ENCODE measurements at places on chromosomes 16 and 17.

- DNase-seq = no peak
Observed at GRCh38 chr16:78094166-78094565, 5.3 kb upstream of the WWOX start.

- DNase-seq = no peak
Observed at GRCh38 chr17:44464037-44464436, 39.2 kb downstream of the GPATCH8 start.

- DNase-seq = no peak
Observed at GRCh38 chr16:58638148-58639036, 8.8 kb upstream of the CNOT1 start.

DNA sequence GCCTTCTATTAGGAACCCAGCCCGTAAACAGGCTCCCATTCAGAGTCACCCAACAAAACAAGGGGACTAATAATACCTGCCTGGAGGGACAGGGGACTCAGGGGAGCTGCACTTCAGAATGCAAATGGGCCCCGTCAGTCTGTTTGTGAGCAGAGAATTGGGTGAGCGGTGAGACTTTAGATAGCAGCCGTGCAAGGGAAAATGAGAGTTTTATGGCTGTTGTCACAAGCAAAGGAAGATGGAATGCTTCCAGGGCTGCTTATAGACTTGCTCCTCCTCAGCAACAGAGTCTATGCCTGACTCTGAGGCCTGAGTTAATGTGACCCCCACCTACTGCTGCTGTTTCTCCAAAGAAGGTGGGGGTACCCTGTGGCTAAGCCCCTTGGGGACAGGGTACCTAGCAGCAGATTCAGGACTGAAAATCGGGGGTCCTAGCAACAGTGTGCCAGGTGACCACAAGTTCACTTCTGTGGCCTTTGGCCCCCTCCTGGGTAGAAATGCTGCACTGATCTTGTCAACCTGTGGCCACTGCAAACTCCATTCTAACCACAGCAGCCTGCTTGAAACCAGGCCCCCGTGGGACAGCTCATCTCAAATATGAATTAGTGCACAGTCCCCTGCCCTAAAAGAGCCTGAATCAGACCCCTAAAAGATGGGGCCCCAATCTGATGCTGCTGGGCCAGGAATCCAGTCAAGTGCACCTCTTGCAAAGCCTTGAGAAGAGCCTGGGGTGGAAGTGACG lies 126.4 kb downstream of the C16orf78 start:
- DNase-seq = no peak

DNA sequence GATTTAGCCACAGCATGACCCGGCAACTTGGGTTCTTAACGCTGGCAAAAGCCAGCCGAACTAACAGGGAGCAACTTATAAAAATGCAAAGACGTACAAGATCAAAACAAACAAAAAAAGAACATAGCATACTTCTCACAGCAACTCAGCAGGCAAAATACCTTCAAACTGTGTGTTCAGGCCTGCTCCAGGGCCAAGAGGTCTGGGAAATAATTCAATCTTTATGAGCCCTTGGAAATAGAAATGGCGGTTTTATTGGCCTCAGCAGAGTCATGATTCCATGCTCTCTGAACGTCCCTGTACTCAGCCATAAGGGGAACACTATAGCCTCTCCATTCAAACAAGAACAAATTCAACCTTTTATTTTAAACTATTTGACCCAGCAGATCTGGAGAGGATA lies 101.3 kb upstream of the C17orf78 start:
- no peak for DNase-seq

Measured in GM12865 (cell line).